ENCODE measurements at places on chromosomes 1 and 21.

GRCh38 chr1:202565890-202566602 is 144.2 kb downstream of the SYT2 start:
- DNase-seq = no peak

GRCh38 chr1:111505641-111506119 is 2.2 kb upstream of the ADORA3 start:
- no peak for DNase-seq

- no peak for DNase-seq
Measured at GRCh38 chr21:43365611-43366426, 61.1 kb downstream of the SIK1 start.

DNA sequence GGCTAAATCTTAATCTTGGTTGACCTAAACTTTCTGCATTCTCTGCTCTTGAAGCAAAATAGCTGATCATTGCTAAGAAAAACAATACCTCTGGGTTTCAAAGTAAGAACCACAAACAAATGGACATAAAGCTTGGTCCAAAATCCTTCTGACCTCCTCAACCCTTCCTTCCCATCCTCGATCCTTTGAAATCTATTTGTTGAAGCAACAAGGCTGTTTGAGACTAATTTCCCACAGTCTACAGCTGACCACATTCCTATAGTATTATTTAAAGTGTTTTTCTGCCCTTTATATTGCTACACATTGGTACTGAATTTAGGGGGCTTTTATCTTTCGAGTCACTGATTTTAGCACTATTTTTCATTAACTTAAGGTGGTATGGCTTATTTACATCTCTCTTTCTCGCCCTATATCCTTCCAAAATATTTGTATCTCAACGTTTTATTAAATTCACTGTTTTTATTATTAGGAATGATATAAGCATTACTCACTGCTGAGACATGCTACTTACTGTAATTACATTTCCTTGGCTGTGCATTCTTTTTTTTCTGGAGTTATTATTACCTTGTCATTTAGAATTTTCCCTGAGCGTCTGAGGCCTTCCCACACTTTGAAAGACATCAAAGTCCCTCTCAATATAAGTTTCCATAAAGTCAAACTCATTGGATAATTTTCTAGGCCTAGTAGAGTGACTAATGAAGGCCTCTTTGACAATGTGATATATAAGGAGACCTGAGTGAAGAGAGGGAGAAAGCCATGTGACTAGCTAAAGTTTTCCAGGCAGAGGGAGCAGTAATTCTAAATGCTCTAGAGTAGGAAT is 73.9 kb downstream of the RAB3GAP2 start:
- peak; percentile 18 for DNase-seq

GRCh38 chr1:180231506-180231921 is 1.4 kb downstream of the LHX4 start:
- peak; percentile 43 for DNase-seq

GRCh38 chr1:220902916-220903315 is 23.7 kb downstream of the HLX start:
- peak; percentile 19 for DNase-seq

GRCh38 chr21:39527664-39528381 is 76.1 kb downstream of the SH3BGR start:
- no peak for DNase-seq

- DNase-seq = peak; percentile 91
Measured at GRCh38 chr21:37939251-37939650, 23.0 kb upstream of the KCNJ6 start.

DNA sequence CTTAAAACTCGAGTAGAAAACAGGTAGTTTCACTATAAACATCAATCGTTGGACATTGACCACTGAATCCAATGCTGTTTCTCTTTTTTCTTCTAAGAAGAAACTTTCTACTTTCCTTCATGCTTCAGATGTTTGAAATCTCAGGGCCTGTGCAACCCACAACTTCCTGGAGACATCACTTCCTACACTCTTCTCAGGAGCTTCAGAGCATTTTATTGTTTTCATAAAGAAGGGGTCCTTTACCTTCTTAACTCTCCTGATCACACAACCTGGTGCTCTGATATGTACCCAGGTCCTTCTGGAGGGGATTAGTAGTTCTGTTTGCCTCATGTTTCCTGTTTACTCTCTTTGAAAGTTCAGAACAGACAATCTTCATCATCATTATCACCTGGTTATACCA is 113.0 kb upstream of the VAV3 start:
- no peak for DNase-seq

GRCh38 chr1:214492401-214493075 is 58.9 kb downstream of the PTPN14 start:
- DNase-seq = no peak

GRCh38 chr21:28160378-28160777 is 832.3 kb downstream of the LTN1 start:
- DNase-seq = no peak

DNA sequence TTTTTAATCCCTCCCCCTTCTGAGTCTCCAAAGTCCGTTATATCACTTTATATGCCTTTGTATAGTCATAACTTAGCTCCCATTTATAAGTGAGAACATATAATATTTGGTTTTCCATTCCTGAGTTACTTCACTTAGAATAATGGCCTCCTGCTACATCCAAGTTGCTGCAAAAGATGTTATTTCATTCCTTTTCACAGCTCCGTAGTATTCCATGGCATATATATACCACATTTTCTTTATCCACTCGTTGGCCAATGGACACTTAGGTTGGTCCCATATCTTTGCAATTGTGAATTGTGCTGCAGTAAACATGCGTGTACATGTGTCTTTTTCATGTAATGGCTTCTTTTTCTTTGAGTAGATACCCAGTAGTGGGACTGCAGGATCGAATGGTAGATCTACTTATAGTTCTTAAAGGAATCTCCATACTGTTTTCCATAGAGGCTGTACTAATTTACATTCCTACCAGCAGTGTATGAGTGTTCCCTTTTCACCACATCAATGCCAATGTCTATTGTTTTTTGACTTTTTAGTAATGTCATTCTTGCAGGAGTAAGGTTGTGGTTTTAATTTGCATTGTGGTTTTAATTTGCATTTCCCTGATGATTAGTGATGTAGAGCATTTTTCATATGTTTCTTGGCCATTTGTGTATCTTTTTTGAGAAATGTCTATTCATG is 12.3 kb downstream of the MAN1C1 start:
- no peak for DNase-seq

GRCh38 chr21:37711286-37711829 is 204.9 kb downstream of the KCNJ6 start:
- no peak for DNase-seq

- no peak for DNase-seq
Measured at GRCh38 chr1:62796221-62796620, 12.3 kb downstream of the ATG4C start.

DNA sequence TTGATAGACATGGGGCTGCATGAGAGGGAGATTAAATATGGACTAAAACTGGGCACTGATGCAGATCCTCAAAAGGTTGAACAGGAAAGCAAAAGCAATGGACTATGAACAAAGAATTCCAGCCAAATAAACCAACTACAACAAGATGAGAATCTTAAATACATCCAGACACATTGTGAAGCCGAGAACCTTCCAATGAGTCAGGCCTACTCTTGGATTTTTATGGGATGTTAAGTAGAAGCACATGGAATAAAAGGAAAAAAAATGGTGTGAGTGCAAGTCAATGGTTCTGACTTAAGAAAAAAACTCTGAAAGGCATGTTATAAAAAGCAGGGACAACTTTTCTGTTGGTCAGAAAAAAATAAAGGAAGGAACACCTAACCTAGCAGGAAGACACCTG is 227.2 kb downstream of the DPYD start:
- no peak for DNase-seq

DNA sequence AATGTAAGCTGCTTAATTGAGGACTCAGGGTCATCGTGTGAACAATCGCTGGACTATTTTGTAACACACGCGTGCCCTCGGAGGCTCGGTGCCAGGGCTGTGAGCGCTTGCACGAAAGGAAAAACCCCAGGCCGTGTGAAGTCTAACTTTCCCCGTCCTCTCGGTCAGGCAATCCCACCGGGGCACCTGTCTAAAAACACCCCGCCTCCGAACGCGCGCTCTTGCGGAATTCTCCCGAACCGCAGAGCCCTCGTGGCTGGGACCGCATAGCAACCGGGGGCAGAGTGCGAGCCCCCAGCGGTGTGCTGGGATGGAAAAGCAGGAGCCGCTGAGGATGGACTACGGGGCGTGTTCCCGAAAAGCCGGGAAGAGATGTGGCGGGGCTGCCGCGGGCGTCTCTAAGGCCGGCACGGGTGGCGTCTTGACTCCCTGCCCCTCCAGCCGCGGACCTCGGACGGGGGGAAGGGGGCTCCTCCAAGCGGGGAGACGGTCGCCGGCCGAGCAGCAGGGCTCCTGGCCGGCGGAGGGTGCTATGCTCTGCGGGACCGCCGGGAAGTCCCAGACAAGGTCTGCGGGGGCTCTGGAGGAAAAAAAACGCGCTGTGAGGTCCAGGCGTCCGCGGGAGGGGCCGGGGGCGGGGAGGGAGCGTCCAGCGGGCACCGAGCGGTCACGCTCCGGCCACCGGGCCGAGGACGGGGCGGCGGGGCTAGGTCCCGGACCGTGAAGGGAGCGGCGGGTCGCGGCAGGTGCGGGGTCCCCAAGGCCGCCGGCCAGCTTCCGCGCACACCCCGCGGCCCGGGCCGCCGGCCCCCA is 936 bp downstream of the ZBTB21 start:
- peak; percentile 49 for DNase-seq

GRCh38 chr1:43206600-43207228 is 34.6 kb downstream of the CFAP57 start:
- peak; percentile 98 for DNase-seq

GRCh38 chr1:228337711-228338520 is 68.7 kb downstream of the TRIM11 start:
- DNase-seq = no peak

- no peak for DNase-seq
Measured at GRCh38 chr1:232425421-232425820, 204.5 kb downstream of the SIPA1L2 start.

DNA sequence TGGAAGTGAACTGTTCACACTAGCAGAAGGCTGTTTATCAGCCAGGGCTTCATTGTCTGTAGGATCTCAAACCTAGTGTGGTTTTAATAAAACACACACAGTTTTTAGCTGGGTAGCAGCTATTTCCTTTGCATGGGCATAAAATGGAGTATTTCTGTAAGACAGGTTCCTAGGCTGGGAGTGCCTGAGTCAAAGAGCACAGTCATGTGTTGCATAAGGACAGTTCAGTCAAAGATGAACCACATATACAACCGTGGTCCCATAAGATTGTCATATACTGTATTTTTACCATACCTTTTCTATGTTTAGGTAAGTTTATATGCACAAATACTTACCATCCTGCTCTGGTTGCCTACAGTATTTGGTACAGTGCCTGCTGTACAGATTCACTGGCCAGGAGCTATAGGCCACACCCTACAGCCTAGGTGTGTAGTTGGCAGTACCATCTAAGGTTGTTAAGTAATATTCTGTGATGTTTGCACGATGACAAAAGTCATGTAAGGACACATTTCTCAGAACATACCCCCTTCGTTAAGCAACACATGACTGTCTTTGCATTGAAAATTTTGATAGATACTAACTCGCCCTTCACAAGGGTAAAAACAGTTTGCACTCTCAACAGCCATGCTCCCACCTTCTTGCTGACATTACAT is 17.2 kb downstream of the LGALS8 start:
- no peak for DNase-seq

DNA sequence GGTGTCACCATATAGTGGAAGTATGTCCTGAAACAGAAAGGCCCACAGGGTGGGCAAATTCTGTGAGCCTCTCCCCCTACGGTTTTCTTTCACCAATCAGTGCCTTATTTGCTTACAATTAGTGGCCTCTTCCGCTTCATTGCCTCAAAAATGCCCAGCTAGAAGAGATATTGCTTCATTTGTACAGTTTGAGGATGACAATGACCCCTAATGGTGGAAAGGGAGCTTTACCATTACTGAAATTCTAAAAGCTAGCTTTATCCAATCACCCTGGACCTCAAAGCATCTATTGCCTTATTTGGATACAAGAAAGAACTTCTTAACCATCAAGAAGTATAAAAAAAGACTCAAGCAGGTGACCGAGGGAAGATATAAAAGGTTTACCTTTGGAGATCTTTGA is 49.6 kb downstream of the LRRC71 start:
- DNase-seq = peak; percentile 24

DNA sequence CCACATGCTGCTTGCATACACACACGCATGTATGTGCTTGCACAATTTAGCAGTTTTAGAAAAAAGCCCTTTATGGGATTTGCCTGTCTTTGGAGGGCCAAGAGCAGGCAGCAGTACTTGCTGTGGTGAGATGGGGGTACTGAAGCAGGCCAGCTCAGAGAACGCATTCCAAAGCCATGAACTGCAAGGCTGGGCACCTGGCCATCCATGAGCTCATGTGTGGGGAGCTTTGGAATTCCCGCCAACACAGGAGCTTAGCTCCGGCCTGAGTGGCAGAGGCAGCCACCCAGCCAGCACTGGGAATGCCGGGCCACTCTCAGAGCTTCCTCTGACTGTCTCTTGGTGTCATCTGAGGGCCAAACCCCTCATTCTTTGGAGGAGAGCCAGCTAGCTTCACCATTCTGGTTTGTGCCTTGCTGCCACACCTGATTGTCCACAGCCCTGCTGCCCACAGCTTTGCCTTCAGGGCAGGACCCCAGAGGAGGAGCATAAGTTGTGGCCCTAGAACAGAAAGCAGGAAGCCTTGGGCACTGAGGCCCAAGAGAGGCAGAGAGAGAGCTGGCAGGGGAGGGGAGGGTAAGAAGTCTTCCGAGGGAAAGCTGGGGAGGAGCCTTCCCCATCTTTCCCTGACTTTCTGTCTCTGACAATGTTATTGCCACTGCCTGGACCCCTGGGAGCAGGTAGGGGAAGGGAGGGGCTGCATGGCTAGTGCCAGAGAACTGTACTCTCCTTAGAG is 92.1 kb upstream of the POU3F1 start:
- peak; percentile 99 for DNase-seq

DNA sequence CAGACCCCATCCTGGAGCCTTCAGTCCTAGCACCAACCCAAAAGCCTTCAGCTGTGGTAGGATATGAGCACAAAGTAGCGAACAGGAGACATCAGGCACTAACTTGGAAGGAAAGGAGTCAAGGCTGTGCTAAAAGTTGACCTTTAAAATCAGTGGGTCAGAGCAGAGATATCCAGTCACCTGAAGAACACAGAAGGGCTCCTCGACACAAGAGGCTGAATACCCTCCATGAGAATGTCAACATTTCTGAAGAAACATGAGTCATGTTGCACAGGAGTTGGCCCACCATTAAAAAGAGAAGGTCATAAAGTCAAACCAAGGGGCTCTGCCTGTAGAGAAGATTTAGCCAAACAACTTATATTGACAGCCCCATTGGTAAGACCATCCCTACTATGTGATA is 172.5 kb downstream of the PLPP3 start:
- DNase-seq = no peak

GRCh38 chr1:205355075-205355453 is 1.7 kb downstream of the KLHDC8A start:
- peak; percentile 87 for DNase-seq

GRCh38 chr1:172638885-172639831 is 19.7 kb upstream of the FASLG start:
- DNase-seq = peak; percentile 100

DNA sequence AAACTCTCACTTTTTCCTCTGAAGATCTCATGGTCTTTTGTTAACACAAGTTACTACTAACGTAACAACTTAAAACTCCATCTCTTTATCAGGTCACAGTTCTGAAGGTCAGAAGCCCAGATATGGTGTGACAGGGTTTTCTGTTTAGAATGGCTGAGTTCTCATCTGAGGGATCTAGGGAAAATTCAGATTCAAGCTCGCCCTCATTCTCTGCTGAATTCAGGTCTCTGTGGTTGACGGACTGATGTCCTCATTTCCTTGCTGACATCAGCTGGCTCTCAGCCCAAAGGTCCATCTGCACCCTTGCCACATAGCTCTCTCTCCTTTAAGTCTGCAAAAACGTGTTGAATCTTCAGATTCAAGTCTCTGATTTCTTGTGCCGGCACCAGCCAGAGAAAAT is 6.1 kb upstream of the NTPCR start:
- no peak for DNase-seq
